ENCODE measurements at places on chromosomes 5 and 9.

DNA sequence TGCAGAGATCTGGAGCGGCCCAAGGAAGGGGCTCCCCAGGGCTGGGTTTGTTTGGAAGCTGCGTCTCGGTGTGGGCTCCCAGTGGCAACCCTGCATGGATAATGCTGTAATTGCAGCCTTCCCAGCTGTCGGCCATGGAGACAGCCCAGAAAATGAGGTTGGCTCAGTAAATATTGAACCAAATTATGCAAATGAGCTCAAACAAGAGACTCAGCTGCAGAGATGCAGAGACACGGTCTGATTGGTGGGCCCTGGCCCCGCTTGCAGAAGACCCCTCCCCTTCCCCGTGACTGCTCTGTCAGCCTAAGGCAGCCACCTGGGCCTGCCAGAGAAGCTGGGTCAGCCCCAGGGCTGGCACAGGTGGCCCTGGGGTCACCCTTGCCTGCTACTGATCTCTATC is 75.9 kb downstream of the RAD23B start:
- DNase-seq: no peak

- DNase-seq: no peak
Measured at GRCh38 chr9:23621924-23622323, 204.1 kb downstream of the ELAVL2 start.

- DNase-seq: no peak
Measured at GRCh38 chr9:135958485-135958884, 2.7 kb downstream of the UBAC1 start.

GRCh38 chr5:155263381-155263780 is 249.8 kb downstream of the KIF4B start:
- no peak for DNase-seq

DNA sequence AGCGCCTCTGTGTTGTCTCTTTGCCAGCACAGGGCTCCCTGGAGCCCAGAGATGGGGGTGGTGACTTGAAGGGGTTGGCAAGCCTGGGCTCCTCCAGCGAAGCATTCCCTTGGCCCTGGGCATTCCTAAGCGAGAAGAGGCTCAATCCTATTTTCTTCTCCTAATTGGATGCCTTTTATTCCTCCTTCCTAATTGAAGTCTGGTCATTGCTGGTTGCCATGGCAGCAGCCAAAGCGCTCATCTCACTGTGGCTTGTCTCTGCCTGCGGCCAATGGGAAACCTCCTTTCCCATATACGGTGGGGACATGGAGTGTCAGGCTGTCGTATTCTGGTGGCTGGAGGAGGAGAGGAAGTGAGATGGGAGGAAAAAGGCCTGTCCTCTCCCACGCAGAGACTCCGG is 52.3 kb upstream of the RARS1 start:
- no peak for DNase-seq

DNA sequence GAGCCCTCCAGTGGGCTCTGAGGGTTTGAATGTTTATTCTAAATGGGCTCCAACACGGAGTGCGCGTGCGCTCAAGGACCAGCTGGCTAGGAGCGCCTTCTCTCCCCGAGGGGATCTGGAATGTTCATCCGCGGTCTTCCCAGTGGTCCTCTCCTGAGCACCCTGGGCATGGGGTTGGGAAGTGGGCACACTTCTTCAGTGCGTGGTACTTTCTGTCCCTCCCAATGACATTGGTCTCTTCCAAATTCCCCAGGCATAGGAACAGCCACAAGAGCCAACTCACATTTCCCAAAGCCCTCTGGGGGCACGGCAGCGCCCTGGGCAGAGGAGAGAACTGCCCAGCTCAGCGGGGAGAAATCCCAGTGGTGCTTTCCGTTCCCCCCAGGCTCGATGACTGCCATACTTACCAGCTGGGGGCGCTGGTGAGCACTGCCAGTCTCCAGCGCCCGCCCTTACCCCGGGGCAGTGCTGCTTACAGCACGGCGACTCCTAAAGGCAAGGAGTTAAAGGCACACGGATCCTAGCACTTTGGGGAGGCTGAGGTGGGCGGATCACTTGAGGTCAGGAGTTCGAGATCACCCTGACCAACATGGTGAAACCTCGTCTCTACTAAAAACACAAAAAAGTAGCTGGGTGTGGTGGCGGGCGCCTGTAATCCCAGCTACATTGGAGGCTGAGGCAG is 29.9 kb upstream of the OBP2B start:
- peak; percentile 35 for DNase-seq

- DNase-seq: no peak
Measured at GRCh38 chr5:11212706-11213105, 451.7 kb upstream of the DAP start.
